ENCODE measurements at places on chromosomes 4 and X.
A peak's percentile ranks its signal among the peaks of the same experiment; 100 is the strongest.

DNA sequence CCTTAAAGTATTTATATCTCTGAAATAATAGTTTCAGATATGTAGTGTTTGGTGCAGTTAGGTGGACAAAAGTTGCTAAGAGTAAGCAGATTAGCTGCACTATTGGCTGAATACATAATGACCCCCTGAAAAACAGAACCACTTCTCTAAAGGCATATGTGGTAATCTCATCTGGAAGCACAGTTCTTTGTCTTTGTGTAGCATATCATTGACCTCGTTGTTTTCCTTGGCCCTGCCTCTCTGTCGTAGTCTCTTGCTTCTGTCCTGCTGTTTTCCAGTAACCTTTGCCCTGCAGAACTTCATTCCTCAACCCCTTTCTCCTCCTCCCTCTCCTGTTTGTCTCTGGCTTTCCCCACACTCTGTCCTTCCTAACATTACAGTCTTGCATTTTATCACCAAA lies 41.4 kb downstream of the JADE3 start:
- DNase-seq: no peak

DNA sequence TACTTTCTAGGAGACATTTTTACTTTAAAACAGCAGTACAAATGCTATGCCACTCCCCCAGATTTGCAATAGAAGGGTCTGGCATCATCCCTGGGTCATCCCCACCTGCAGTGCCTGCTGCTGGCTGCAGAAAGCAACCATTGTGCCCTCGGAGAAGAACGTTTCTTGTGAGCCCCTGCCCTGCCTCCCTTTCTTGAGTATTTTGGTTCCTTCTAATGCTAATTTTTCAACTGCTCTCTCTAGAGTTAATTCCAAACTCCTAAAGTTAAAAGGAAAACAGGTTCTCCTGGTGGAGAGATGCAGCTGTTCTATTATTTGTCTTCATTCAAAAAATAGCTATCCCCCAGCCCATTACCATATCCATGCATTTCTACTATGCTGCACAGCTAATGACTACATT lies 107.1 kb downstream of the IDS start:
- no peak for DNase-seq

GRCh38 chr4:8778291-8778690 lies 93.3 kb downstream of the HMX1 start:
- DNase-seq: no peak

GRCh38 chrX:145620666-145621065 lies 197.0 kb upstream of the SLITRK2 start:
- DNase-seq: no peak

GRCh38 chrX:27968878-27969277 lies 12.4 kb downstream of the DCAF8L1 start:
- DNase-seq: no peak

GRCh38 chrX:110081740-110082139 lies 78.8 kb downstream of the TMEM164 start:
- DNase-seq: no peak

- no peak for DNase-seq
Observed at GRCh38 chr4:20341134-20341738, 89.5 kb downstream of the SLIT2 start.

DNA sequence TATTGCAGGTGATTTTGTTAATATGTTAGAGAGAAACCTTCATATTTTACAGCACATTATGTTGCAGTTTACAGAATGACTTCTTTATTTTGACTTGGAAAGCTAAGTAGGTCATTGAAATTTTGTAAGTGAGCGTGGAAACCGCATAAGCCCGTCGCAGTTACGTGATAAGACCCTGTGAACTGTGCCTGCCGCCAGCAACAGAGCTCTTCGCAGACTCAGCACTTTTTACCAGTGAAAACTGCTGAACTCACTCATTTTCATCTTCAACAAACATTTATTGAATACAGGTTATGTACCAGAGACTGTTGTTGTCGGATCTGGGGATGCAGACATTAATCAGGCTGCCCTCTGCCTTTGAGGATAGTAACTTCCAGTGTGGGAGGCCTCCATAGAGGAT lies 355.7 kb downstream of the HS3ST1 start:
- no peak for DNase-seq

DNA sequence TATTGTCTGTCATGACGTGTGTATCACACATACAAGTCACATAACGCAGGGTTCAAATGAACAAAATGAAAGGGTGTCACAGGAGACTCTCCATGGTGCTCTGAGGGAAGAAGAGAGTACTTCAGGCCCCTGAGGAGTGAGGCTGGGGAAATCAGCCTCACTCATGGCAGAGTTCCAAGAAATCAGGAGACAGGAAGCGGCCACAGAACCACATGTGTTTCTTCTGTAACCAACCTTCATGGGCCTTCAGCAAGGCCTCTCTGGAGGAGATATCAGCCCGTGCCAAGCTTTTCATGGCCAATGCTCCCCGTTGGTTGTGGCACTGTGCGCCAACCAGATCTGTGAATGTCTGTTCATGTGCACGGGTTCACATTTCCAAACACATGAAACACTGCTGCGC lies 76.0 kb downstream of the NAT8L start:
- DNase-seq: peak; percentile 32

DNA sequence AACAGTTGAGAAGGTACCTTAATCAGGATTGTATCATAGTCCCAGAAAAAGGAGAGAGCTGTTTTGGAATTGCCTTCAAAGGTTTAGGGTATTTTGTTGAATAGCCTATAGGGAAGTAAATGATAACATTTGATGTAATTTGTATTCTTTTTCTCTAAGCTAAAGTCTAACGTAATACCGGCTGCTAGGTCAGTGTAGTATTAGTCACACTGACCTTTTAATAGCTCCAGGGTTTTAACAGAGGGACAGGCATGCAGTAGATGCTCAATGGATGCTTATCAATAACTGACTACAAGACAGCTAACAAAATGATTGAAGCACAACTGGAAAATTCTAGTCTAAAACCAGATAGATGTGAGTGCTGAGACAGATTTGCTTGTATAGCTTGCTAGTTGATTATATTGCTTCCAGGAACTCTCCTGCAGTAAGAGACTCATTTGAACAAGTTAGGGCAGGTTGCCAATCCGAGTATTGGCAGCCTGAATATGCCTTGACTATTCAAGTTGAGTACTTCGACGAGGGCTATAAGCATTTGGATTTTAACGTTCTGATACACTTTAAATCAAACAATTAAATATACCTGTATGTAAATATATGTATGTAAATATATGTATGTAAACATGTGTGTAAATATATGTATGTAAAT lies 16.5 kb upstream of the PNPLA4 start:
- DNase-seq: no peak

DNA sequence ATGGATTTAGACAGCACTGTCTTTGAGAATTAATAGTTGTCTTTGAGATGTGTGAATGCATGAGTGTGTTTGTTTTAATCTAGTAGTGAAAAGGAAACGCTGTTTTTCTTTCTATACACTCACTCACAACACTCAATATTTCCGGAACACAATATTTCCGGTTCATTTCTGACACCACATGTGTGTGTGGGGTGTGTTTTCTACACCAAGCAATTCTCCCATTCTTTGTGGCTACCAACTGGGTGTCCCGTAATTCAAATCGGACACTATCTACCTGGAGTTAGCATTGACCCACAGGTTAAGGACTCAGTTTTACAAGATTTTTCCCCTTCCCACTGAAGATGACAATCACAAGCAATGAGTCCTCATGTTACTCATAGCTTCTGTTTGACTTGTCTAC lies 113.9 kb downstream of the SNCA start:
- no peak for DNase-seq

All from CD4-positive, alpha-beta T cell treated with Interleukin-6 at 100 ng/mL for 8 hours (primary cell).